ENCODE measurements at places on chromosomes 11 and 22. TPM values are rescaled to one million over a fixed set of nuclear protein-coding genes. Genes with fewer than 3 reads are reported as not detected.

GRCh38 chr22:29803190-29803589 lies 34.9 kb downstream of the ASCC2 start:
- no peaks in the 10 kb centered on the region for H3K27me3 ChIP-seq
- DNase-seq, result no peak
- H3K27ac ChIP-seq, result no peak overlapping the region
- no peak overlapping the region for H3K4me3 ChIP-seq

- no peak for DNase-seq
- no peaks in the 10 kb centered on the region for H3K36me3 ChIP-seq
- no peak overlapping the region for H3K4me3 ChIP-seq
- no peaks in the 10 kb centered on the region for H3K27me3 ChIP-seq
- H3K4me1 ChIP-seq, result no peaks in the 10 kb centered on the region
- no peak overlapping the region for H3K27ac ChIP-seq
Observed at GRCh38 chr11:22179626-22180025, 13.3 kb upstream of the ANO5 start.

DNA sequence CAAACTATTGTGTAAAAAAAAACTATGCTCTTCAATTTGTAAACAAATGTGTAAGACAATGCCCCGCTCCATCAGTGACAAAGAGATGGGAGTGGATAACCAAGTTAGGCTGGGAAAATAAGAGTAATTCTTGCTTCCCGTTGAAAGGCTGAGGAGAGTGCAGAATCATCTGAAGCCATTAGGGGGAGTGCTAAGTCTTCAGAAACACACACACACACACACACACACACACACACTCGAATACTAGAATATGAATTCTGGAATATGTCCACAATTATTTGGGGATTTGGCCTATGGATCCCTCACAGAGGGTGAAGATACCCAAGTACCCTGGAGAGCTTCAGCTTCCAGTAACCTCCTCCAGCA lies 27.8 kb upstream of the ROBO3 start:
- peak; percentile 73 for DNase-seq
- no peaks in the 10 kb centered on the region for H3K36me3 ChIP-seq

Gene MMP3
- not detected for total RNA-seq

Gene TEX12
- not detected for total RNA-seq

Gene INSC
- not detected for total RNA-seq
